ENCODE measurements at places on chromosomes 6 and 20.

GRCh38 chr20:61936701-61937131, 129.0 kb downstream of the TAF4 start:
- DNase-seq: no peak

GRCh38 chr6:16481697-16482399, 243.5 kb downstream of the GMPR start:
- DNase-seq: no peak

- DNase-seq: no peak
These were observed 1.7 kb upstream of the PKIG start for GRCh38 chr20:44580581-44581268.

DNA sequence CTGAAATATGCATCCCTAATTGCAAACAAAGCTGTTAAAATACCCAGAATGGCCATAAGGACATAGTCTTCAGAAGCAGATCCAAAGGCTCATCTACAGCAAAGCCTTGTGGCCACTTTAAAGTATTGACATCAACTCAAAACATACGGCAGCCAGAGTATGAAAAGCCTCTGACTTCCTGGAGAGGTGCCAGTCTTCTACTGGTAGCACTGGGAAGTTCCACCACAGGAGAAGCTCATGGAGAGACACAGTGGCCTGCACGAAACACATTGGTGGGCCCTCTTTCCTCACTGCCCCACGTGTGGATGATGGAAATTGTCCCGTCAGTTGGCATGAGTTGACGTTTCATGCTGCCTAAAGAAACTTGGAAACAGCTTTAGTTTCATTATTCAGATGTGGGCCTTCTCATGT, 202.6 kb upstream of the HEY2 start:
- DNase-seq: no peak

GRCh38 chr6:34455831-34456230, 10.0 kb upstream of the PACSIN1 start:
- no peak for DNase-seq

DNA sequence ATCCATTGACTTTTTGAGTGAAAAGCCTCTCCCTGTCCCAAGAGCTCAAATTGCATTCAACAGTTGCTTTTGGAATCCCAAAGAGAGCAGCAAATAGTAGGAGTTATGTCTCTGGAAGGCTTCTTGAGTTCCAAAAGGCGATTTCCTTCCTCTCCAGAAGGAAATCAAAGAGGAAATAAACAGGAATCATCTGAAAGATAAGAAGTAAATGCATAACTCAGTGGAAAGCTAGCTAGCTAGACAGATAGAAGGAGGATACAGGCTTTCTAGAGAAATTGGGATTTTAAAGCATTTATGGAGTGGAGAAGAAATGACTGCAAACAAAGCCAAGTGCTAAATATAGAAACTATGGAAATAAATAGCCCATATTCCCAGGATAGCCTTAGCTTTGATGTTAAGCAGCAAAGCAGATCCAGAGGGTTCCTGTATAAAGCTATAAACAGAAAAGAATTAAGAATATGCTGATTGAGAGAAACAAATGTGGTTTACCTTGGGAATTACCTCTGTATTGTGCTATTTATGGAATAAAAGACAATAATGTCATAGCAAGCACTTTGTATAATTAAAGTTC, 214.7 kb downstream of the PLCB1 start:
- no peak for DNase-seq

- DNase-seq: no peak
These were observed 121.4 kb downstream of the KIF13A start for GRCh38 chr6:17865798-17866725.

DNA sequence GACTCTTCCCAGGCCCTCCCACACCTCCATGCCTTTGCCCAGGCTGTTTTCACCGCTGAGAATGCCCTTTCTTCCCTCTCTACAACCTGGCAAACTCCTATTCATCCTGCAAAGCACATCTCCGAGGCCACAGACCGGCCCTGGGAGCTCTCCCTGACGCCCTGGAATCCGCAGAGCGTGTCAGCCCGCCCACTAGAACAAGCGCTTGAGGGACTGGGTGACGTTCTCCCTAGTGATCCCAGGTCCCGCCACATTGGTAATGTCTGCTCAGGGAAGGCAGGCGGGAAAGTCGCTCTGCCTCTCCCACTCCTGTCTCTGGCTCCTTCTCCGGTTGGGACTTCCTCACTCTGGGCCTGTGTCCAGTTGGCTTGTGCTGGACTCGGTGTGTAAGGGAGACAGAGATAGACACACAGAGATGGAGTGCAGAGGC, 61.6 kb downstream of the SRC start:
- DNase-seq: no peak

DNA sequence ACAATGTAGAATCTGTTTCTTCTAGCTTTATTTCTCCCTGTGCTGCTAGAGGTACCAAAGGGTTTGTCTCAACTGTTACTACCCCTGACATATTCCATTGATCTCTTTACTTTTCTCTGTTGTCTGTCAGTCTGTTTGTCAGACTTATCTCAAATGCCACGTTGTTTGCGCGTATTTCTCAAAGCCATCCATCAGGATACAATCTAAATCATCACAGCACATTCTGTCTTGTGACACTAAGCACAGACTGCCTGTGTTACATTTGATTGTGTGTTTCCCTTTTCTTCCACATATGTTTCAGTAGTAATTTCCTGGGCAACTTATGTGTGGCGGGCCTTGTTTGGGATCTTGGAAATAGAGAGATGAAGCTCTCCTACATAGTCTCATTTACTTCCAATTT, 30.2 kb upstream of the SERINC3 start:
- DNase-seq: no peak

GRCh38 chr20:24668384-24668702, 198.9 kb downstream of the SYNDIG1 start:
- no peak for DNase-seq

DNA sequence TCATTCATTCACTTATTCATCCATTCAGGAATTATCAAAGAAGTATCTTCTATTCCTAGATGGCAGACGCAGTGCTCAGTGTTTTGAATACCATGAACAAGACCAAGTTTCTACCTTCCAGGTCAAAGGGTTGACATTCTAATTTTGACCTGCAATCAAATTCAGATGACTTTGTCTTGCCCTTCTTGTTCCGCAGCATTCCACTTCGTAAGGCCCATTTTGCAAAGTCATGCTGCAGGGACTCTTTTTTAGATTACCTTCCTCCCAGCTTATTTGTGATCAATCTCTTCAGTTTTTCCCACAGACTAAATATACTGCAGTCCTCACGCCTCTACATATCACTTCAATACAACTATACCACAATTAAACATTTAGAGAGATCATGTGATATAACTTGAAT, 7.1 kb upstream of the TAAR1 start:
- no peak for DNase-seq

- no peak for DNase-seq
These were observed 11.6 kb upstream of the F13A1 start for GRCh38 chr6:6331946-6332601.

- DNase-seq: no peak
These were observed 133.2 kb upstream of the SSTR4 start for GRCh38 chr20:22901921-22902320.

DNA sequence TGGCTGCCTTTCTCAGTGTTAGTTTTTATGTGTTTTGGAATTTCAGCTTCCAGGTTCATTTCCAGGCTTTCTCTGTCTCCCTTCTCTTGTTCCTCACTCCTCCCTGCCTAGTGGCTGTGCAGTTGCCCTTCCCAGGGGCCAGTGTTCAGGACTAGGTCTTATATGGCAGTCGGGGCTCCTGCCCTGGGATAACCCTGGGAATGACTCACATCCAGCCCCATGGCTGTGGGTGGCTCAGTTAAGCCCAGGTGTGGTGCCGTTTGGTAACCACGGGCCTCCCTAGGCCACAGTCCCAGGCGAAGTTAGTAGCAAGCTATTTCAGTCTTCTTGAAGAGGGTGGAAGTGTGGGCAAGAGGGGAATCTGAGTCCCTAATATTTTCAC, 57.4 kb upstream of the DDR1 start:
- DNase-seq: no peak

GRCh38 chr20:50083034-50083433, 29.9 kb downstream of the UBE2V1 start:
- DNase-seq: no peak

DNA sequence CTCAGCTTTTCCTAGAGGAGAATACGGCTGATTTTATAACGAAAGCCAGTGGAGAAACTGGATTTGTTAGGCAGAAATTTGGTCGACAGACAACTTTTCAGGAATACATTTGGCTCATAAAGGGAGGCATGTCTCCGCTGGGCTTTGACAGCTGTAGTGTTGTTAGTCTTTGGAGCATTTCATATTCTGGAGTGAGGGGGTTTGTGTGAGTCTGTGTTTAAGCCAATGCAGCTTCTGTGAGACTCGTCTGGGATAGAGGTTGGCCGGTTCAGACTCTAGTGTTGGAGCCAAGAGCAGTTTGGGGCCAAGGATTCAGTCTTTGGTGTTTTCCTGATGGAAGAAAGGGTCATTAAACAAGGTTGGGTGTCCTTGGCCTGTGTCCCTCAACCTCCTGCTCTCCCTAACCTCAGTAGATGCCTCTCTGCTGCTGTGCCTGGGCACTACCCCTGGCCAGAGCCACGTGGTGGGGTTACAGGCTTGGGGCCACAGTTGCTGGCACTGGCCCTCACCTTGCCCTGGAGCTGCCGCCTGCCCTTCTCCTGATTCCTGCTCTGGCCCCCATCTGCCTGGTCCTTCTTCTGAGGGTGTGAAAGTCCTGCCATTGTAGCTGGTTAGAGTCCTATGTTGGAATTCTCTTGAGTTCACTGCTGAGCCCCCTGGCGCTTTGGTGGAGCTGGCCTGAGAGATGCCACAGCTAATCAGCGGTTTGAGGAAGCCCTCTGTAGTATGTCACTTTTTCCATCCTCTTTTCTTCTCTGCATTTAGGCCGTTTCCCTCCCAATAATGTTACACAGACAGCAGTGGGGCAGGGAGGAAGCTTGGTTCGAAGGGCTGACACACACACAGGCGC, 6.9 kb downstream of the PTK7 start:
- DNase-seq: no peak

- no peak for DNase-seq
These were observed 125.4 kb downstream of the SH3BGRL2 start for GRCh38 chr6:79756496-79756895.

DNA sequence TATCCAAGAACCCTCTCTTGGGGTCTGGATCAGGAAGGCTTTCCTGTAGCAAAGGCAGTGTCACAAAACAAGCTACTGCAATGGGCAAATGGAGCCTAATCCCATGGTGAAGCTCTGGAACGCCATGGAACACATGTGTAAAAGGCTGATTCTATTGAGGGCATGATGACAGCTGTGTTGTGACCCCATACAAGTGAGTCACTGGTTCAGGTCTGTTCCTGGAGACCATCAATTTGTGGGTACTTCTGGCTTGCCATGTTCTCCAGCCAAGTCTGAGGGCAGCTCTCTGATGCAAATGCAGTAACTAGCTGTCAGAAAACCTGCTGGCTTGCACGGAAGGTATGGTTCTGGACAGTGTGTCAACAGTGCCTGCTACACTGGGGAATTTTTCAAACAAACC, 33.3 kb upstream of the ECHDC1 start:
- no peak for DNase-seq

- no peak for DNase-seq
These were observed 256.5 kb upstream of the SUPT3H start for GRCh38 chr6:45634231-45634630.

GRCh38 chr6:109738255-109738654, 47.2 kb downstream of the FIG4 start:
- no peak for DNase-seq

GRCh38 chr20:14925300-14925699, 587.9 kb upstream of the FLRT3 start:
- no peak for DNase-seq

- DNase-seq: no peak
These were observed 110.1 kb upstream of the GPR6 start for GRCh38 chr6:109867970-109868358.

GRCh38 chr6:51007237-51007636, 188.6 kb downstream of the TFAP2B start:
- DNase-seq: no peak

DNA sequence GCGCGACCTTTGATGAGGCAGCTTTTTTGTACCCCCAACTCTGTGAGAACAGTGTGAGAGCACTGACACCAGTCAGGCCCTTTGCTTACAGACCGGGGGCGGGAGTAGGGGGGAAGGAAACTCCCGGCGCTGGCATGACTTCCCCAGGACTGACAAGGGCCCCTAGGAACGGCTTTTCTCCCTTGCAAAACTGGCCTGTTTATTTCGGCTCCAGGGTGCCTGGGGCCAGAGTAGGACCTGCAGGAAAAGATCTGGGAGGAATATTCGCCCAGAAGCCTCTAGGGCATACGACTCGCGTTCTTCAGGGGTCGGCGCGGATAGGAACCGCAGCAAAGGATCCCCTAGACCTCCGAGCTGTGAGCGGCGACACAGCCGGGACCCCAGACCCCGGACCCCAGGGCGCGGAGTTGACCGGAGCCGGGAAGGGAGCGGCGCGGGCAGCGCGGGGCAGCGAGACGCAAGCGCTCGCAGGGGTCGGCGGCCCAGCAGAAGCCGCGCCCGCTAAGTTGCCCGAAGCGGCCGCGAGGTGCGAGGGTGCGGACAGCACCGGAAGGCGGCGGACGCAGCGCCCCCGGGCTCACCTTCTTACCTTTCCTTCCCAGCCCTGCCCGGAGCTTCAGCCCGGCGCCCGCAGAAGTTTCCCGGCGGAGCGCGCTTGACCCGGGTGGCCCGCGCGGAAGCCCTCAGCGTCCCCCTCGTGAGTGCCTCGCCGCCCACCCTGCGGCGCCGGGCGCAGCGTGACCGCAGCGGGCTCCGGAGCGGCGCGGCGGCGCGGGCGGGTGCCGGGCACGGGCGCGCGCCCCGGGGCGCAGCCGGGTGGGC, at the start of gene POPDC3:
POPDC3 (minus strand) TSS at position 771 of the 822 bp plus-strand sequence. CDS start 18,105 bp downstream, outside the sequence.
- no peak for DNase-seq

- peak; percentile 46 for DNase-seq
These were observed 56.1 kb upstream of the B3GAT2 start for GRCh38 chr6:71012866-71013469.

GRCh38 chr6:158361961-158362669, 49.9 kb downstream of the TULP4 start:
- no peak for DNase-seq

GRCh38 chr6:107386340-107386739, 73.0 kb downstream of the PDSS2 start:
- DNase-seq: no peak

DNA sequence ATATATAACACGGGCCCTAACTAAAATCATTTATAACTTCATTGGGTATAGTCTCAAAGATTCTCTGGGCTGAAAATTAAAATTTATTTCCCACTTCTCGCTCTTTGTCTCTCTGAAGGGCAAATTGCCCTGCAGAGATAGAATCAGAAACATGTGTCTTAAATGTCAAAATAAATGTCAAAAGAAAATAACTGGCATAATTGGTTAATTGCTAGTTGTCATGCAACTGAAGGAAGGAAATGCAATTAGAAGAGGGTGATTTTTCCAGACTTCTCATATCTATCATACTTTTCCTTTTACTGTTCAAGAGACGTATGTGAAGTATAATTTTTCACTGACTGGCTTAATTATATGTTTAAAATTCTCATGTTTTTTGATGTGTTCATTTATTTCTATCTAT, 80.3 kb upstream of the HMGCLL1 start:
- DNase-seq: no peak

DNA sequence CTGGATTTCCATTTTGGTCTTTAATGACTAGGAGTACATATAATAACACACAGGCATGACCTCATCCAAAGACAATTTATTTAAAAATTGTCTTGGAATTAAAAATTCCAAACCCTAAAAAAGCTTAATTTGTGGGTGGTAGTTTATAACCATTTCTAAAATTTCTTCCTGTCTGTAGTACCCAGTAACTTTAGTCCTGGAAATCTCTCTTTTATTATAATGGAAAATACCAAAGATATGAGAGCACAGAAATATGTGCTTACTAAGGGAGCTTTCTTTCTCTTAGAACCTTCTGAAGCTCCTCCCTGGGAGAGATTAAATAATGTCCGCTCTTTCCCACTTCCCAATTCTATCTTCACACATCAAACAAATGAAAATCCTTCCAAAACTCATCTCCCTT, 70.5 kb upstream of the PRL start:
- no peak for DNase-seq
